Stimulated activated CD4-positive, alpha-beta T cell treated with anti-CD3 and anti-CD28 coated beads, Interleukin-12 subunit alpha, Interleukin-12 subunit beta, amount 100 ng/mL, for 48 hours (primary cell): ENCODE measurements at places on chromosomes 11 and 22.

DNA sequence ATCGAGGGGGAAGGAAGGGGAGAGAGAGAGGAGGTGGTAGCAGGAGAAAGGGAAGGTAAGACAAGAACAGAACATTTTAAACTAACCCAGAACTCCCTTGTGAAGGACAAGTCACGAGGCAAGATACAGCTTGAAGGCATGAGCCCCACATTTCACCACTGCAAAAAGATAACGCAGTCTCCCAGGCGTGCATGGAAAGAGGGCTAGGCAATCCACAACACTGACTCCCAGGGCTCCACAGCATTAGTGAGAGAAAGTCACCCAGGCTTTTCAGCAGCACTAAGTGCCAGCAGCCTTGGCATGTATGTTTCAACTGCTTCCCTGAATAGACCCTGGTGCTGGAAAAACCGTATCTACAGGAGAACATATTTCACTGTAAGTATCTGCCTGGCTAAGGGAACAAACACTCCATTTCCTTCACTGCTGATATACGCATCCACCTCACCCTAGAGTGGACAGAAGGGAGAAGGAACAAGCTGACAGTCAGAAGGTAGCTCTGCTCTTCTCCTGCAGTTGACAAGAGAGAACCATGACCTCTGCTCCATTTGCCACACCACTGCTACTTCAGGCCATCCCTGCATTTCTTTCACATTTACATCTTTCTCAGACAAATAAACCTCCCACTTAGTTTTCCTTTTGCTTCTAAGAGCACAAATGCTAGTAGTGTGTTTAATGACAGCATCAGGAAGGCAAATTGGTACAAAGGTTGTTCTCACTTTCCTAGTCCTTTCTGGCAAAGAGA lies 87.9 kb downstream of the AMBRA1 start:
- DNase-seq = no peak

DNA sequence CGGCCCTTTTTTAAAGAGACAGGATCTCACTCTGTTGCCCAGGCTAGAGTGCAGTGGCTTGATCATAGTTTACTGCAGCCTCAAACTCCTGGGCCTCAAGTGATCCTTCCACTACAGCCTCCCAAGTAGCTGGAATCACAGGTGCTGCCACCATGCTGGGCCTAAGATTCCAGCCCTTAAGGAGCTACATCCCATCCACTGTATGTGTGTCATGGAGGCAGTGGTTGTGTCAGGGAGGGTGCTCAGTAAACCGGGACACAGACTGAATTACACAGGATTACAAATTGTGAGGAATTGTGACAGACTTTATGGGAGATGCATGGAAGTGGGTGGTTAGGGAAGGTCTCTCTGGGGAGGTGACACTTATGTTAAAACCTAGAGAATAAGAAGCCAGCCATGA lies 2.1 kb upstream of the PPIL2 start:
- DNase-seq = no peak

- DNase-seq = no peak
These were observed 83.3 kb downstream of the ZC3H12C start for GRCh38 chr11:110176366-110177085.

DNA sequence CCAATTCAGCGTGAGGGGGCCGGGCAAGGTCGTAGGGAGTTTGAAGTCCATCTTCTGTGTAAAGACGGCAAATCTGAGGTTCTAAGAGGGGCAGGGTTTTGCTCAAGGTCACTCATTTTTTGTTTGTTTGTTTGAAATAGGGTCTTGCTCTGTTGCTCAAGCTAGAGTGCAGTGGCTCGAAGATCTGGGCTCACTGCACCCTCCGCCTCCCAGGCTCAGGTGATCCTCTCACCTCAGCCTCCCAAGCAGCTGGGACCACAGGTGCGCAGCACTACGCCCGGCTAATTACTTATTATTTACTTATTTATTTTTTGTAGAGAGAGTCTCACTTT lies 355 bp upstream of the AP1B1 start:
- no peak for DNase-seq

GRCh38 chr11:70409871-70410270 lies 11.5 kb downstream of the CTTN start:
- DNase-seq = no peak

GRCh38 chr11:119641983-119642745 lies 86.8 kb downstream of the NECTIN1 start:
- DNase-seq = peak; percentile 24

GRCh38 chr11:65182258-65183170 lies 786 bp downstream of the CAPN1 start:
- no peak for DNase-seq

GRCh38 chr11:76803023-76803422 lies 19.9 kb downstream of the TSKU start:
- DNase-seq = no peak

DNA sequence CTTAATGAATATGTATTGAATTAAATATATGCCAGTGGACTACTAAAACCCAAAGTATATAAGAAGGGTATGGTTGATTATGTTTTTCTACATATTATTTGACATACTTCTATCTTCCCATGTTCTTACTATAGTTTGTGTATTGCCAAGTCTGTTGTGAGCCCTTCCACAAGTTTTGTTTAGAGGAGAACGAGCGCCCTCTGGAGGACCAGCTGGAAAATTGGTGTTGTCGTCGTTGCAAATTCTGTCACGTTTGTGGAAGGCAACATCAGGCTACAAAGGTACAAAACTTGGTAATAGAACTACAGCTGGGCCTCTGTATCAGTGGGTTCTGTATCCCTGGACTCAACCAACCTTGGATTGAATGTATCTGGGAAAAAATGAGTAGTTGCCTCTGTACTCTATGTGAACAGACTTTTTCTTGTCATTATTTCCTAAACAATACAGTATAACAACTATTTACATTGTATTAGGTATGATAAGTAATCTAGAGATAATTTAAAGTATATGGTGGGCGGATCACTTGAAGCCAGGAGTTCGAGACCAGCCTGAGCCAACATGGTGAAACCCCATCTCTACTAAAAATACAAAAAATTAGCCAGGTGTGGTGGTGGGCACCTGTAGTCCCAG lies 38.7 kb upstream of the TTC36 start:
- peak; percentile 53 for DNase-seq

DNA sequence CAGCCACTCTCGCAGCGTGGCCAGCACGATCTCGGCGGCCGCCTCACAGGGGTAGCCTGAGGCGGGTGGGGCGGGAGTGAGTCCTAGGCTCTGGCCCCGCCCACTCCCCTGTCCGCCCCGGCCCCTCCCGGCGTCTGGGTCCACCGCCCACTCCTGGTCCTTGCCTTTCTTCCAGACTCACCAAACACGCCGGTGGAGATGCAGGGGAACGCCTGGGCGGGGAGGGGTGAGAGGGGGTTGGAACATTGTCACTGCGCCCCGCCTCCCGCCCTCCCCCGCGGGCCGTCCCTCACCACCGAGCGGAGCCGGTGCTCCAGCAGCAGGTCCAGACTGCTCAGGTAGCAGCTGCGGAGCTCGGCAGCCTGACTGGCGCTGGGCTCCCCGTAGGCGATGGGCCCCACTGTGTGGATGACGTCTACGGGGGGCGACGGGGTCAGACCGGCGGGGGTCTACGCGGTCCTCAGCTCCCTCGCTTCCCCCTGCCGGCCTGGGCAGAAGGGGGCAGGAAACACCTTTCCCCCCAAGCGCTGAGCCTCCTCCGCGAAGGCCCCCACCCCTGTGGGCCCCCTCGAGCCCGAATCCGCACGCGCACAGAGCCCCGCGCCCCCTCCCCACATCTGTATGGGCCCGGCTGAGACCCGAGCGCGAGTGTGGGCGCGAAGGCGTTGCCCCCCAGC lies 13.2 kb downstream of the OTUB1 start:
- DNase-seq = peak; percentile 46

DNA sequence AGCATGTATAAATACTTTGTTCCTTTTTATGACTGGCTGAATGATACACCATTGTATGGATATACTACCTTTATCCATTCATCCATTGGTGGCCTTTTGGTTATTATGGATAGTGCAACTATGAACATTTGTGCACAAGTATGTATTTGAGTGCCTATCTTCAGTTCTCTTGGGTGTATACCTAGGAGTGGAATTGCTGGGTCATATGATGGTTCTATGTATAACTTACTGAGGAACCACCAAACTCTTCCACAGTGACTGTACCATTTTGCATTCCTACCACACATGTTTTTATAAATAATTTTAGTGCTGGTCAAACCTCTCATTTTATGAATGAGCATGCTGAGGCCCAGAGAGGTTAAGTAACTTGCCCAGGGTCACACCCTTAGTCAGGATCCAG lies 3.8 kb upstream of the PATZ1 start:
- DNase-seq = no peak

DNA sequence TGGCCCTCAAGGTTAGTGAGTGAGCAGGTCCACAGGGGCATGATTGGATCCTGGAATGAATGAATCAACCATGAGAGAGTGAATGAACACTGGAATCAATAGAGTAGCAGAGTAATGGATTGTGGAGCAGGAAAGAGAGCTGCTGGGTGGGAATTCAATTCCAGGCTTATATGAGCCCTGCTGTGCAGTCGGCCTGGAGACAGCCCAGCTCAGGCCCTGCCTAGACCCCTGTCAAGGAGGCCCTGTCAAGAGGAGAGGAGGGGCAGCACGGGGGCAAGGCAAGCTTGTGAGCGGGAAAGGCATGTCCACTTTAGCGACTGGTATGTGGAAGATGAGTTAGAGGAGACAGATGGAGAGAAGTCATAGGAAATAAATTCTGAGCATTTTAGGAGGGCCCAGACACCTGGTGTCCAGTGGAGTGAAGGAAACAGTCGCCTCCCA lies 1.3 kb upstream of the FOLR1 start:
- DNase-seq = no peak

GRCh38 chr11:111978028-111978771 lies 41.1 kb downstream of the DIXDC1 start:
- no peak for DNase-seq

GRCh38 chr11:14357881-14358728 lies 878 bp downstream of the RRAS2 start:
- DNase-seq = no peak

- no peak for DNase-seq
These were observed 207.5 kb upstream of the ZBED5 start for GRCh38 chr11:11065396-11065795.

DNA sequence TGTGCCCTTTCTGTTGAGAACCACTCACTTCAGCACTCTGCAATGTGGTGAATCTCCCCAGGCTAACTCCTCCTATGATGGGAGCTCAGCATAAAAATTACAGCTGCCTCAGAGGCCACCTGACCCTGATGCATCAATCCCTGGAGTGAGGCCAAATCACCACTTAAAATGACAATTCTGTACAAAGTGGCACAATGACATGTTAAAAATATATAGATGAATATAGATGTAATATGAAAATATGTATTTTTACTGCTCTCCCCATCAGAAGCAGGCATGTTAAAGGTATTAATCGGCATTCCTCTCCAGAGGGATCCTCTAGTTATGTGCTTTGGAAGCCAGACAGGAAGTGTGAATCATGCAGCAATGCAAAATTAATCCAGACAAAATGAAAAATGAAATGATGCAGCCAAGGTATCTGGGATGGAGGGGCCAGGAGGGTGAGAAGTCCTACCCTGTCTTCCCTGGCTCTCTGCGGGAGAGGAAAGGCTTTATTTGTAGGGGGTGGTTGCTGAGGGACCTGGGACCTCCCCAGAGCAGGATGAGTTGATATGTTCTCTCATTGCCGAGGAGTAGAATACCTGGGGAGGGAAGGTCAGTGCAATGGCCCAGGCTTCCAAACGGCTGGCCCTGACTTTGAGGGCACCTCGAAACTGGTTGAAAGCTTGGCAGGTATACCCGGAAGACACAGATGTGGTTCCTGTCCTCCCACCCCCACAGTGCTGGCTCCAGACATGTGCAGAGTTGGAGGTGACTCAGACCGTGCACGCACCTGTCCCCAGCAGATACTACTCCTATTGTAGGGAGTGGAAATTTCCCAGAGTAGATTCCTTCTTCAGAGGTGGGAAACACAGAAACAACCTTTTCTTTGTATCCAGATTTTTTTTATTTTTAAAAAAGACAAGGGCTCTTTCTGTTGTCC lies 347.9 kb upstream of the NCAM1 start:
- no peak for DNase-seq

DNA sequence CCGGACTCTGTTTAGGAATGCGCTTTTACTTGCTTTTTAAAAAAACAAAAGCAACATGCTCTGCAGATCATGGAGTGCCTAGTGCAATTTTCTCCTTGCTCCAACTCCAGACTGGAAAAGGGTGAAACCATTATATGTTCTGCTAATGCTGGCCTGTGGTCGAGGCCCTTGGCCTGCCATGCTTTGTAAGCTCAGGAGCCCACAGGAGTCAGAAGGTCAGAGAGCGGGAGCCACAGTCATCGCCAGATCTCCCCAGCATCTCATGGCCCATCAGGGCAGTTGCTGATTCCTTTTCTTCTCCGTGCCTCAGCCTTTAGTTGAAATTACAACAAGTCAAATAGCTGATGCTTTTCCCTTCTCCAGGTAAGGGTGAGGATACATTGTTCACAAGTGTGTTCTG lies 80.3 kb downstream of the DDIAS start:
- DNase-seq = no peak
